ENCODE measurements at places on chromosomes 4 and X.
A peak's percentile ranks its signal among the peaks of the same experiment; 100 is the strongest.

DNA sequence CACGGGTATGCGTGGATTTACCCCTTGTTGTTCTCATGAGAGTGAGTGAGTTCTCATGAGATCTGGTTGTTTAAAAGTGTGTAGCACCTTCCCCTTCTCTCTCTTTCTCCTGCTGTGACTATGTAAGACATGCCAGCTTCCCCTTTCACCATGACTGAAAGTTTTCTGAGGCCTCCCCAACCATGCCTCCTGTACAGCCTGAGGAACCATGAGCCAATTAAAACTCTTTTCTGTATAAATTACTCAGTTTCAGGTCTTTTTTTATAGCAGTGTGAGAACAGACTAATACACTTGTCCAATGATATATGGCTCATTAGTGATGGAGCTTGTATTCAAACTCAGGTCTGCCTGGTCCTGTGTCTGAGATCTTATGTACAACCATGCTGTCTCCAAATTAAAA lies 28.5 kb upstream of the RTL3 start:
- H3K4me1 ChIP-seq: no peaks in the 10 kb centered on the region
- no peaks in the 10 kb centered on the region for H3K27me3 ChIP-seq
- H3K4me3 ChIP-seq: no peak overlapping the region
- no peaks in the 10 kb centered on the region for H3K36me3 ChIP-seq
- no peak for DNase-seq
- H3K27ac ChIP-seq: no peak overlapping the region

DNA sequence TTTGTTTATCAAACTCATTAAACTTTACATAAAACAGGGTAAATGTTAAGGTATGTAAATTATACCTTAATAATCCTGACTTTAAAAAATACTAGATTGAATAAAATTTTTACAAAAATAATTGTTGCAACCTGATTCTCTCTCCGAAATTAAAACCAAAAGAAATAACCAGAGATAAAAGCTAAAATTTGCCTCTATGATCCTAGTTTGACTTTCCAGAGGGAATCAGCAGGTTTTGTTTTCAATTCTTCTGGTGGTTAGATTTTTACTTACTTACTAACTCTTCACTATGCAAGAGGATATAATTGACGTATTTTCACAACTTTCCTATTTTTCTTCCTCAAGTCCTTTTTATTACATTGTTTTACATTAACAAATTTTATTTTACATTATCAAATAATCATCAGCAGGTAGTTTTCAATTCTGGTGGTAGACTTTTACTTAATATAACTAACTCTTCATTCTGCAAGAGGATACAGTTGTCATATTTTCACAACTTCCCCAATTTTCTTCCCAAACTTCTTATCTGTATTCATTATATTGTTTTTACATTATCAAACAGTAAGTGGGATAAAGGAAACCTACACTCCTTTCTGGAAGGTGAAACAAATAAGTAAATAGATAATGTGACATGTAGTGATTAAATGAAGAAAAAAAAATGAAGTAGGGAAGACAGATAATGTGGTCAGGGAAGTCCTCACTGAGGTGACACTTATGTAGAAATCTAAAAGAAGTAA lies 52.2 kb downstream of the TBCK start:
- H3K4me3 ChIP-seq: no peak overlapping the region
- DNase-seq: no peak
- H3K36me3 ChIP-seq: no peaks in the 10 kb centered on the region

DNA sequence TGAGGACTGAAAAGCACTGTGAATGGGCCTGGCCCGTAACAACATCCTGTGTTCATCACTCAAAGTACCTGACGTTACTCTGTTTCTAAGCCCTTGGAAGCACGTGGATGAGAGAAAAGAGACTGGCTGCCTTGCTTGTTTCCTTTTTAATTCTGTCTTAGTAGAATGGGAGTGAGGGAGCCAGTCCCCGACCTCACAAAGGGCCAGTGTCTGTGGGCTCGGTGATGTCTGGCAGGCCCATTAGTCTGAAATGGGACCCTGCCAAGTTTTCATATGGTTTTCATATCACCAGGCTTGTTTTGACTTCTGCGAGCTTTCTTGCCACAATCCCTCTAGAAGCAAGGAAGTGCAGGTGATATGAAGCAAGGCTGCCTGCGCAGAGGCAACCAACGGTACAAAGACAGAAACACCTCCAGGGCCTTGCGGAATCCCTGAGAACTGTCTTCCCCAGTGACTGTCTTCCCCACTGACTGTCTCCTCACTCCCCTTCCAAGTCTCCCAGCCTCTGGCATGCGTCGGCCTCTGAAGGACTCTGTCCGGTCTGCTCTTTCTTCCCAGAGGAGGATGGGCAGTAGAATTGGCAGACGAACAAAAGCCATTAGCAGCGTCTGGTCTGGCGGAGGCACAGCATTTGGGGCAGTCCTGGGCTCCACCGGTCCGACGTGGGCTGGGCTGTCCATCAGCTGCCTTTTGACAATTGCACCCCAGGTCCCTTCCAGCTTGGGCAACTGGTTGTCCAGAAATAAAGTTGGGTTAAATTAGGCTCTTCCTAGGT lies 20.2 kb upstream of the RASL11B start:
- no peak overlapping the region for H3K4me3 ChIP-seq
- H3K4me1 ChIP-seq: no peaks in the 10 kb centered on the region
- no peaks in the 10 kb centered on the region for H3K36me3 ChIP-seq
- no peak overlapping the region for H3K27ac ChIP-seq
- peak; percentile 33 for DNase-seq

DNA sequence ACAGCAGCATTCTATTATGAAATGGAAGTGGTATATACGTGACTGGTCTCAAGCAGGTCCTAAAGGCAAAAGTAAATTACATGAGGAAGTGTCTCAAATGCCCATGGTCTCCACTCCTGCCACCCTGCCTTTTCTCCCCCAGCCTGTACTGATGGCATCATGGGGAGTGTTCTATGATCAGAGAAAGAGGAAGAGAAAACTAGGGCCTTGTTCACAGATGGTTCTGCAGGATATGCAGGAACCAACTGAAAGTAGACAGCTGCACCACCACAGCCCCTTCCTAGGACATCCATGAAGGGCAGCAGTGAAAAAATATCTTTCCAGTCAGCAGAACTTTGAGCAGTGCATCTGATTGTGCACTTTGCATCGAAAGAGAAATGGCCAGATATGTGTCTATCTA lies 901.5 kb downstream of the ARAP2 start:
- no peak overlapping the region for H3K27ac ChIP-seq
- no peaks in the 10 kb centered on the region for H3K4me1 ChIP-seq
- H3K4me3 ChIP-seq: no peak overlapping the region
- no peak for DNase-seq
- no peaks in the 10 kb centered on the region for H3K27me3 ChIP-seq
- H3K36me3 ChIP-seq: no peaks in the 10 kb centered on the region

DNA sequence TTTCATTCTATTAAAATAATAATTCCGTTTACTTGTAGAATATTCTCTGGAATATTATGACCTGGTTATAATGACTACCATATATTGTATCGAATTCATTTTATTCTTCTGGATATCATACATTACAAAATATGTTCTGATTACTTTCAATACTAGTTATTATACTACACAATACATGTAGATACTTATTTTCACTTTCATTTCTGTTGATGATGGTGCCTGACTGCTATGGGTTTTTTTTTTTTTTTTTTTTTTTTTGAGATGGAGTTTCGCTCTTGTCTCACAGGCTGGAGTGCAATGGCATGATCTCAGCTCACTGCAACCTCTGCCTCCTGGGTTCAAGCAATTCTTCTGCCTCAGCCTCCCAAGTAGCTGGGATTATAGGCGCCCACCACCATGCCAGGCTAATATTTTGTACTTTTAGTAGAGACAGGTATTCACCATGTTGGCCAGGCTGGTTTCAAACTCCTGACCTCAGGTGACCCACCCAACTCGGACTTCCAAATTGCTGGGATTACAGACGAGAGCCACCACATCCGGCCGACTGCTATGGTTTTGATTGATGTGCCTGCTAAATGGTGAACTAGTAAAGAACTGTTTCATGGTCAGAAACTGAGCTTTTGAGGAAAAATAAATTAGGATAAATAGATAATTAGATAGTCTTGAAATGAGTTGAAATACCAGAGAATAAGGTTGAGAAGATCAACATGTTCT lies 39.5 kb downstream of the PCDH10 start:
- H3K36me3 ChIP-seq: no peaks in the 10 kb centered on the region
- H3K4me3 ChIP-seq: no peak overlapping the region
- no peaks in the 10 kb centered on the region for H3K27me3 ChIP-seq
- H3K27ac ChIP-seq: no peak overlapping the region
- no peaks in the 10 kb centered on the region for H3K4me1 ChIP-seq

DNA sequence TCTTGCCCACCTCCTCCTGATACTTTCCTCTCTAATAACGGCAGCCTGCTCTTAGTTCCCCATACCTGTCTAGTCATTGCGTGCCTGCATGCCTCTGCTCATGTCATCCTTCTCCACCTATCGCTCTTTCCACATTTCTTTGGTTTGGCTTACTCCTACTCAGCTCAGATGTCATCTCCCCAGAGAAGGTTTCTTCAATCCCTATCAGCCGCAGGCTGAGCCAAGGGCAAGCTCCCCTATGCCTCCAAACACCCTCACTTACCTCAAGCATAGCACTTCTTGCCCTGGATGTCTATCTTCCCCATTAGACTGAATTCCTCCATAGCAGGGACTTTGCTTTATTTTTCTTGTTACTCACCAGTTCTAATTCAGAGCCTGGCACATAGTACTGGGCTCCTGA lies 26.6 kb downstream of the FRMD7 start:
- H3K4me3 ChIP-seq: no peak overlapping the region
- H3K36me3 ChIP-seq: no peaks in the 10 kb centered on the region
- H3K27ac ChIP-seq: no peak overlapping the region
- H3K27me3 ChIP-seq: no peaks in the 10 kb centered on the region

DNA sequence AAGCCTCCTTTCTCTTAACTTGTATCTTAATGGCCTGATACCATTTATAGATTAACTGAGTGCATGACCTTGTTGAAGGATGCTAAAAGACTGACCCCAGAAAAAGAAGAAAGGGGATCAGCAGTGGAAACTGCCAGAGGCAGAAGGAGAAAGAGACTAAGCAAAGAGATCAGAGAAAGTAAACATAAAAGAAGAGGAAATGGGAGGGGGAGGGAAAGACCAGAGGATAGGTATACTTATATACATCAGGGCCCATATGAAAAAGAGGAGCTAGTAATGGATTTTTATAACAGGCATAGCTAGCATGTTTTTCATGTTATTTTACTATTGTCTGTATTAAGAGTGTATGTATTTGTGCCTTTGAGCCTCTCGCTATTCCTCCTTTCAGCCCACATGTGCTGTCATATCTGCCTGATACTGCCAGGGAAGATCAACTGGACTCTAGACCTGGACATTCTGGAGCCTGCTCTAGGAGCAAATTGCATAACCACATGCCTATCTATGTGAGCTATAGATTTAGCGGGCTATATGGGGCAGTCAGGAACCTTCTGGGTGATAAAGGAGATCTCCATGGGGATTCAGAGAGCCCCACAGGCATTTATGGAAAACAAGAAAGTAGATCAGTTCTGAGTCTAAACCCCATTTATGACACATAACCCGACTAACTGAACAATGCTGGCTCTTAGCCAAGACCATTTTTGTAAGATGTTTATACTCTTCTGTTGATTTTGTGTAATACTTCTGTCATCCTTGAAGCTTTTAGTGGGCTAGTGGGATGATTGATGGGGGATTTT lies 13.4 kb upstream of the SNX12 start:
- no peak overlapping the region for H3K27ac ChIP-seq
- no peak overlapping the region for H3K4me3 ChIP-seq
- H3K4me1 ChIP-seq: no peaks in the 10 kb centered on the region
- no peaks in the 10 kb centered on the region for H3K36me3 ChIP-seq
- peak; percentile 28 for DNase-seq

- no peaks in the 10 kb centered on the region for H3K27me3 ChIP-seq
- no peaks in the 10 kb centered on the region for H3K36me3 ChIP-seq
- H3K27ac ChIP-seq: no peak overlapping the region
Measured at GRCh38 chr4:103720661-103721060, 876 bp upstream of the TACR3 start.

DNA sequence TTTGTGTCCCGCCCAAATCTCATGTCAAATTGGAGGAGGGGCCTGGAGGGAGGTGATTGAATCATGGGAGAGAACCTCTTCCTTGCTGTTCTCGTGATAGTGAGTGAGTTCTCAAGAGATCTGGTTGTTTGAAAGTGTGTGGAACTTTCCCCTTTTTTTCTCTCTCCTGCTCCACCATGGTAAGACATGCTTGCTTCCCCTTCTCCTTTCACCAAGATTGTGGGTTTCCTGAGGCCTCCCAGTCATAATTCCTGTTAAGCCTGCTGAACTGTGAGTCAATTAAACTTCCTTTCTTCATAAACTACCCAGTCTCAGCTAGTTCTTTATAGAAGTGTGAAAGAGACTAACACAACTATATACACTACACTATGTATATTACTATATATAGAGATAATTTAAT lies 697.8 kb upstream of the HS3ST1 start:
- DNase-seq: no peak
- H3K27ac ChIP-seq: no peak overlapping the region
- no peaks in the 10 kb centered on the region for H3K36me3 ChIP-seq
- no peaks in the 10 kb centered on the region for H3K27me3 ChIP-seq

DNA sequence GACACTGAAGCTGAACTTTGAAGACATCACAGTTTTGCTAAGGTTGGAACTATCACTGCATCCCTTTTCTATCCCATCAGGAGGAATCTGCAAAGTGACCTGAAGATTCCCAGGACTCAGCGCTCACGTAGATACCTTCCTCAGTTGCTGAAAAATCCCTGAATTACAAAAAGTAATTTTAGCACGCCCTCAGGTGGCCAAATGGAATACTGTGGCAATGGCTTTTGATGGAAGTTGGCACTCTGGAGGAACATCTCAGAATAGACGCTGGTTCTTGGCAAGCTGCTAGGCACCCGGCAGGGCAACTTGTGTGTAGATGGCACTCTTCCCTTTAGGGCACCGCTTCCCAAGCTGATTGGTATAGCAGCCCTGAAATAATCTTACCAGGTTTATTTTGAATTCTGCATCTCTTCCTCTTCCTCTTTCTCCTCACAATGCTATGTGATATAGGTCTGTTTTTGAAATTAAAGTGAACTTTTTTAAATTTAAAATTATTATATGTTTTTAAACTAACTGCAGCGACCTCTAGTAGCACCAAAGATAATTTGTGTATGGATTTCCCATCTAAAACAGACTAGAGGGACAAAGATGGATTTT lies 16.3 kb upstream of the ESX1 start:
- H3K4me1 ChIP-seq: no peaks in the 10 kb centered on the region
- no peaks in the 10 kb centered on the region for H3K27me3 ChIP-seq
- no peak overlapping the region for H3K27ac ChIP-seq
- peak overlapping the region; percentile 68 for H3K4me3 ChIP-seq

Measured in fibroblast of lung (primary cell).